ENCODE measurements at places on chromosomes 13 and 19. TPM values are rescaled to one million over a fixed set of nuclear protein-coding genes. Genes with fewer than 3 reads are reported as not detected.

- no peak for DNase-seq
Observed at GRCh38 chr13:71703138-71703537, 163.9 kb downstream of the DACH1 start.

Gene ZNF443
- 3.1 TPM for total RNA-seq

GRCh38 chr13:110535526-110535925 is 26.0 kb downstream of the RAB20 start:
- no peaks in the 10 kb centered on the region for H3K27me3 ChIP-seq
- no peak overlapping the region for H3K4me3 ChIP-seq
- DNase-seq, result no peak
- peaks cover 42% of the 10 kb centered on the region for H3K4me1 ChIP-seq

Gene ZNF600
- total RNA-seq, result 2.0 TPM

GRCh38 chr13:73336773-73337172 is 278.0 kb downstream of the KLF5 start:
- H3K27me3 ChIP-seq, result no peaks in the 10 kb centered on the region
- H3K27ac ChIP-seq, result peak overlapping the region; percentile 9
- H3K4me3 ChIP-seq, result no peak overlapping the region
- no peaks in the 10 kb centered on the region for H3K36me3 ChIP-seq
